ENCODE measurements at places on chromosomes 2 and 18. TPM values are rescaled to one million over a fixed set of nuclear protein-coding genes. Genes with fewer than 3 reads are reported as not detected.
A peak's percentile ranks its signal among the peaks of the same experiment; 100 is the strongest.

GRCh38 chr2:216103213-216103612 lies 5.9 kb upstream of the XRCC5 start:
- H3K4me3 ChIP-seq: no peak overlapping the region
- H3K36me3 ChIP-seq: peaks cover 11% of the 10 kb centered on the region
- no peak for DNase-seq
- peaks cover 3% of the 10 kb centered on the region for H3K4me1 ChIP-seq
- H3K27ac ChIP-seq: no peak overlapping the region
- no peaks in the 10 kb centered on the region for H3K27me3 ChIP-seq

DNA sequence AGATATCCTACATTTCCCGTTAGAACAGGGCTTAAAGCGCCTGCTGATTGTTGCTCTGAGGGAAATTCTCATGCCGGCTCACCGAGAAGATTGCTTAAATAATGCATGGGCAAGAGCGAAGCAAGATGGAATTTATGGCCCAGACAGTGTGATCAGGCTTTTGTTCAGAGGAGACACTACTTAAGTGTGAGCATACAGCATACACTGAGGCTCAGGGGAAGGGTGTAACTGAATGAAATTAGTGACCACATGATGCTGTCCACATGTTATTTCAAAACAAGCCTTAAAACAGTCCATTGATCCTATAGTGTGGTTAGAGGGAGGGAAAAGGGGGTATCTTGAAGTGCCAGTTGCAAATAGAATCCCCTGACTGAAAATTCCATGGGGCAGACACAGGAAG lies 125.5 kb downstream of the RAPGEF4 start:
- no peak for DNase-seq
- no peak overlapping the region for H3K27ac ChIP-seq
- no peak overlapping the region for H3K4me3 ChIP-seq
- peaks cover 13% of the 10 kb centered on the region for H3K27me3 ChIP-seq
- H3K36me3 ChIP-seq: no peaks in the 10 kb centered on the region

GRCh38 chr2:197759625-197760292 lies 25.4 kb downstream of the BOLL start:
- no peaks in the 10 kb centered on the region for H3K36me3 ChIP-seq
- H3K4me1 ChIP-seq: no peaks in the 10 kb centered on the region
- H3K27ac ChIP-seq: no peak overlapping the region
- no peak overlapping the region for H3K4me3 ChIP-seq

GRCh38 chr2:98884658-98885057 lies 51.4 kb downstream of the CRACDL start:
- no peaks in the 10 kb centered on the region for H3K4me1 ChIP-seq
- H3K4me3 ChIP-seq: no peak overlapping the region
- no peak overlapping the region for H3K27ac ChIP-seq
- peaks cover 18% of the 10 kb centered on the region for H3K27me3 ChIP-seq
- no peaks in the 10 kb centered on the region for H3K36me3 ChIP-seq
- DNase-seq: no peak

DNA sequence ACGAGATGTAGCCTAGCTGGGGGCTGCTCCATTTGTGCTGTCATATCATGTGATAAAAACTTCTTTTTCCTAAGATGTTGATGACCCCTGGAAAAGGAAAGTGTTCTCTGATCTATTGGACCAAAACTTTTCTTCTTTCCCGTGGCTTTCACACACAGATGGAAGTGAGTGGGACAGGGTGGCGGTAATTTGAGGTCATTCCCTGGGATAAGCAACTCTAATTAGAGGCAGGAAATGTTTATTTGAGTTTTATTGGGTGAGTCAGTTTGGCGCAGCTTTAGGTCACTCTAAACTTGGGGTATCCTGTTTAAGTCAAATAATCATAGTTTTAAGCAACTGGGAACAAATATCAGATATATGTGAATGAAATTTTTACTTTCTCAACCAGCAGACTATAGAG lies 221.0 kb upstream of the EPAS1 start:
- H3K36me3 ChIP-seq: peaks cover 2% of the 10 kb centered on the region
- H3K27ac ChIP-seq: no peak overlapping the region
- no peaks in the 10 kb centered on the region for H3K27me3 ChIP-seq
- DNase-seq: no peak
- no peak overlapping the region for H3K4me3 ChIP-seq

DNA sequence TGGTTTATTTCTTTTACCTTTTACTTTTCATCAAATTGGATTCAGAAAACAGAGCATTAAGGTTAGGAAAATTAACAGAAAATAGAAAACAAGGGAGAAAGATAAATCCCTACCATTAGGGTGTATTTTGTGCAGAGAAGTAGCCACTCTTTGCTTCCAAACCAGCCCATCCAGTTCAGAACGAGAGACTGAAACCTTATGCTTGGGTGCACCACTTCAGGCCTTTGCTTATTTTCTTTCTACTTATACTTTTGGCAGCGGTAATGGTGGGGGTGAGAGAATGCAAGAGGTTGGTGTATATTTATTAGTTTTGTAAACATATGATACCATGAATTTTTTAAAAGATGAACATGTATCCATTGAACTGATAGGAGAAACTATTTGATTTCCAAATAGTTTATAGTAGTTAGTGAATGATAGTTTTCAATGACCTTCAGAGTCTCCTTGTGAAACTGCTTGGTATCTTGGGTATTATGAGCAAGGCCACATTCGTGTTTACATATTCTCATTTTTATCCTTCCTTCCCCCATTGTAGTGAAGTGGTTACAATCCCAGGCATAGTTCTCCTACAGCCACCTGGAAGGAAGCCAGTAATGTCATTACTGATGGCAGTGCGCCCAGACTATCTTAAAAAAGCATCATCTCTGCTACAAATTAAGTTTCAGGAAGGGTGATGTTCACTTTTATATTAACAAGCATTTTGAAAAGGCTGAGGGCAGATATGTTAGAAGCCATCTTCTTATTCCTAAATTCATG lies 60.8 kb downstream of the MFSD6 start:
- no peak overlapping the region for H3K4me3 ChIP-seq
- no peak overlapping the region for H3K27ac ChIP-seq
- no peak for DNase-seq
- peaks cover 20% of the 10 kb centered on the region for H3K4me1 ChIP-seq

- no peaks in the 10 kb centered on the region for H3K27me3 ChIP-seq
- H3K36me3 ChIP-seq: no peaks in the 10 kb centered on the region
- no peak for DNase-seq
- no peak overlapping the region for H3K4me3 ChIP-seq
Observed at GRCh38 chr18:67041334-67041733, 437.4 kb upstream of the CDH19 start.

DNA sequence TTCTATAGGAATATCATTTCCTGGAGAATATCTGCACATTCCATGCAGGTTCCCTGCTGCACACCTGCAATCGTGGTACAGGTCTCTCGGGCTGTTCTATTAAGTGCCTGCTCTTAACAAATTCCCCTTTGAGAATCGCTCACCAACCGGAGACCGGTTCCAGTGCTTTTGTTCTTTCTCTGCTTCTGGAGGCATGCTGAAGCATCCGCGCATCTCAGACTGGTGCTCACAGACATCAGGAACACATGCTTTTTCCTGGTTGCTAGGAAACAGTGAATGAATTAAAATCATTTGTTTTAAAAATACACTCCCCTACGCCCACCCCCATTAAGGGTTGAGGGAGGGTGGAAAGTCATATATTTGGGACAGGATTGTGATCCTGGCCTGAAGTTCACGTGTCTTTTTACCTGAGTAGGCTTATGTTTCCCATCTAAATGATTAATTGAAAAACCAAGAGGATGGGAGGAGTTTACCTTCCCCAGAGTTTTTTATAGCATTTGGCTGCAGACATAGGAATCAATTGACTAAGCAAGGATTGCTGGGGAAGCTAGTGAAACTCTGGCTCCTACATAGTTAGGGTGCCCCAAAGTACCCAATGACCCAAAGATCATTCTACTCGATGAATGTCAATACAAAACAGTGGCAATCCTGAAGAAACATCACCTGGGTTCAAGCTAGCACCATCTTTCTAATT lies at the start of gene C2orf80:
Gene C2orf80, minus strand, starts transcription at position 221 of the 694 bp plus-strand sequence. CDS start 3,044 bp downstream, outside the sequence.
- no peaks in the 10 kb centered on the region for H3K4me1 ChIP-seq
- no peaks in the 10 kb centered on the region for H3K36me3 ChIP-seq
- H3K27me3 ChIP-seq: peaks cover 12% of the 10 kb centered on the region
- DNase-seq: no peak

DNA sequence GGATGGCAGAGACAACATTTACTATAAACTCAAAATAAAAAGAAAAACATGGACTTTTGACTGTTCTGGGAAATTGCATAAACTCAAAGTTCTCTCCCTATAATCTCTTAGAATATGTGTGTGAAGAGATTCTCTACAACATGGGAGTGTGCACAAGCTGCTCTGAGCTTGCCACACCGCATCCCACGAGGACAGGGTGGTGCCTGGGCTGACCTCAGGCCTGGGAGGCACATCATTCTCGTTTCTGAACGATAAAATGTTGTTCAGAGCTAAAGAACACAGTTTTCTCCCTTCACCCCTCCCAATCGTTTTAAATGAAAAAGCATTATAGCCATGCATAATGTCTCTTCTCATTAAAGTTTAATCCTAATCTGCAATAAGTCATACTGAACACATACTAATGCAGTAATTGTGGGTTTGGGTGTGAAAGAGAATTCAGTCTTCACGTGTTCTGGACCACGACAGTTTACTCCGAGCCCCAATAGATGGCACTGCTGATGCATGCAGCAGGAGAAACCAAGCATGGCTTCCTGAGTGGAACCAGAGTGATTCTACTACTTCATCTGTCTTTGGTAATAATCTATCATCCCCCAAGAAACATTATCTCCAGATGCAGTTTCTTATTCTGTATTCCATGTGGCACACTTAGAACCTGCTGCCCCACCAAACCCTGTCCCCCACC lies 46.9 kb upstream of the LAMA1 start:
- H3K27me3 ChIP-seq: no peaks in the 10 kb centered on the region
- H3K4me1 ChIP-seq: no peaks in the 10 kb centered on the region
- H3K4me3 ChIP-seq: no peak overlapping the region
- H3K27ac ChIP-seq: no peak overlapping the region
- no peak for DNase-seq

DNA sequence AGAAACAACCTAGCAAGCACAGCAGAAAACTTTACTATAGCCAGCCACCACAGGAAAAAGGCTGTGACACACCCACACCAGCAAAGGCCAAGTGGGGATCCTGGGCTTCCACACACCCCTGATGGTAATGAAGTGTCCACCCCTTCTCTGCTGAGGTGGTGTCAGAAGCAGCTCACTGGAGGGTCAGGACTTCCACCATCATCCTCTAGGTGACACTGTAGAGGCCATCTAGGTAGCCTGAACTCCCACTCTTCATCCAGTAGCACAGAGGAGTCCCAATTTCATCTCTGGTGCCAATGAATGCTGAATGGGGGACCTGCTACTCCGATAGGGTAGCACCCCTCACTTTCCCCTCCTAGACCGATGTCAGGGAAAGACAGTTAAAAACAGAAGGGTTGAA lies 1544.4 kb downstream of the LRP1B start:
- no peaks in the 10 kb centered on the region for H3K36me3 ChIP-seq
- no peaks in the 10 kb centered on the region for H3K4me1 ChIP-seq
- no peak overlapping the region for H3K4me3 ChIP-seq

GRCh38 chr2:166959556-166959955 lies 71.3 kb downstream of the XIRP2 start:
- H3K27me3 ChIP-seq: no peaks in the 10 kb centered on the region
- H3K4me1 ChIP-seq: no peaks in the 10 kb centered on the region
- H3K4me3 ChIP-seq: no peak overlapping the region
- no peak overlapping the region for H3K27ac ChIP-seq
- no peak for DNase-seq

DNA sequence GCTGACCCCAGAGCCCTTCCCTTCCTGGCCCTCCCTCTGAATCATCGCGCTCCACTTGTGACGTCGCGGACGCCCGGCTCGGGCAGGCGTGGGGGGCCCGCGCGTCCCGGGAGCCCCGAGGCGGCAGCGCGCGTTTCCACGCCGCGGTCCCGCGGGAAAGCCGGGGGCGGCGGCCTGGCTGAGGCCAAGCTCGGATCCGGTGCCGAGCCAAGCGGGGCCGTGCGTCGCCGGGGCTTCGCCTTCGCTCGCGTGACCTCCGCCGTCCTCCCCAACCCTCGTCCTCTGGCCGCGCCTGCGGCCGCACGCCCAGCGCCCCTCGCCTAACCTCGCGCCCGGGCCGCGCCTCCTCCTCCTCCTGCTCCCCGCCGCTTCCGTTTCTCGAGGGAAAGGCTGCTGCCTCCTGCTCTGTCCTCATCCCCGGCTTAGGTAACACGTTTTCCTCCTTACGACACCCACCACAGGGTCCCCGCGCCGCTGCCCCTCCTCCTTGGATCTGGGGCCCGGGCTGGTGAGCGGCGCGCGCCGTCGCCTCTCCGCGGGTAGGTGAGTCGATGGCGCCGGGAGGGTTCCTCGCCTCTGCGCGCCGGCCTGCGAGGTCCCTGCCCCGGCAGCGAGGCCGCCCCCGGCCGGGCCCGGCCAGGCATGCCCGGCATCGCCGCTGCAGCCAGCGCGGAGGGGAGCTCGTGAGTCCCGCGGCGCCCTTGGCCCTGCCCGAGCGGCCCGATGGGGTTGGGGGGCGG lies at the start of gene INPP1:
Gene INPP1, plus strand, starts transcription at position 54 of the 740 bp plus-strand sequence. CDS start 16,514 bp downstream, outside the sequence.
- DNase-seq: peak; percentile 82
- H3K27me3 ChIP-seq: peaks cover 19% of the 10 kb centered on the region
- peaks cover 21% of the 10 kb centered on the region for H3K4me1 ChIP-seq
- peak within 1 kb of the TSS; percentile 87 for H3K4me3 ChIP-seq
- H3K36me3 ChIP-seq: no peaks in the 10 kb centered on the region
- H3K27ac ChIP-seq: peak within 1 kb of the TSS; percentile 85

DNA sequence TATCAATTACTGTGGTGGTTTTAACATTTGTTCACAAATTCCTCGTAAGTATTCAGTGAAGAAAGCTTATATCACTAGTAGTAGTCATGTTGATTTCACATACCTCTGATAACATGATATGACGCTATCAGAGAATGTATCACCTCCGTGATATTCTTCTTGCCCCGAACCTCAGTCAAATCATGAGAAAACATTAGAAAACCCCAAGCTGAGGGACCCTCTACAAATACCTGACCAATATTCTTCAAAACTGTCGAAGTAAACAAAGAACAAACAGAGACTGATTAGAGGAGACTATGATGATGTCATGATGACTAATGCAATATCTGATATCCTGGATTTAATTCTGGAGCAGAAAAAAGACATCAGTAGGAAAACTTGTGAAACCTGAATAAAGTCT lies 85.6 kb upstream of the SPOPL start:
- no peaks in the 10 kb centered on the region for H3K27me3 ChIP-seq
- H3K36me3 ChIP-seq: no peaks in the 10 kb centered on the region
- H3K27ac ChIP-seq: no peak overlapping the region

GRCh38 chr2:16680781-16681180 lies 15.1 kb upstream of the CYRIA start:
- no peaks in the 10 kb centered on the region for H3K4me1 ChIP-seq
- H3K27me3 ChIP-seq: peaks cover 3% of the 10 kb centered on the region
- no peak for DNase-seq
- no peaks in the 10 kb centered on the region for H3K36me3 ChIP-seq
- H3K27ac ChIP-seq: no peak overlapping the region

GRCh38 chr18:73461780-73462059 lies 593.9 kb upstream of the NETO1 start:
- H3K27me3 ChIP-seq: no peaks in the 10 kb centered on the region
- no peak overlapping the region for H3K4me3 ChIP-seq
- no peak overlapping the region for H3K27ac ChIP-seq
- no peaks in the 10 kb centered on the region for H3K4me1 ChIP-seq

Gene HK2
- 120 TPM for total RNA-seq

Gene SERPINB13
- not detected for total RNA-seq

Gene SEPTIN10
- total RNA-seq: 0.14 TPM

Gene LPIN1
- 52.3 TPM for total RNA-seq

Data from activated CD4-positive, alpha-beta T cell treated with anti-CD3 and anti-CD28 coated beads, Interleukin-2, amount 10 ng/mL, durations not matched to agents 24 days and 14 days (primary cell).